ENCODE measurements at places on chromosomes 5 and 9. TPM values are rescaled to one million over a fixed set of nuclear protein-coding genes. Genes with fewer than 3 reads are reported as not detected.

The KCNV2 gene
- not detected for total RNA-seq

The SLC34A3 gene
- total RNA-seq: not detected

The RFX3 gene
- 16.3 TPM for total RNA-seq

The HEXB gene
- total RNA-seq: 45.6 TPM

The OR1J2 gene
- not detected for total RNA-seq

The SPATA31E1 gene
- not detected for total RNA-seq

The FOXD4 gene
- total RNA-seq: not detected

- H3K27ac ChIP-seq: no peak overlapping the region
- DNase-seq: peak; percentile 26
- peaks cover 21% of the 10 kb centered on the region for H3K4me1 ChIP-seq
- H3K36me3 ChIP-seq: no peaks in the 10 kb centered on the region
Measured at GRCh38 chr5:68378204-68378820, 162.8 kb downstream of the PIK3R1 start.

GRCh38 chr9:2419347-2419746 lies 202.2 kb upstream of the VLDLR start:
- H3K4me3 ChIP-seq: no peak overlapping the region
- H3K27ac ChIP-seq: no peak overlapping the region
- H3K4me1 ChIP-seq: no peaks in the 10 kb centered on the region
- H3K36me3 ChIP-seq: no peaks in the 10 kb centered on the region
- DNase-seq: no peak

GRCh38 chr5:54066433-54066832 lies 243.9 kb downstream of the ARL15 start:
- DNase-seq: no peak
- H3K27me3 ChIP-seq: no peaks in the 10 kb centered on the region
- no peak overlapping the region for H3K4me3 ChIP-seq
- no peaks in the 10 kb centered on the region for H3K36me3 ChIP-seq
- no peak overlapping the region for H3K27ac ChIP-seq

DNA sequence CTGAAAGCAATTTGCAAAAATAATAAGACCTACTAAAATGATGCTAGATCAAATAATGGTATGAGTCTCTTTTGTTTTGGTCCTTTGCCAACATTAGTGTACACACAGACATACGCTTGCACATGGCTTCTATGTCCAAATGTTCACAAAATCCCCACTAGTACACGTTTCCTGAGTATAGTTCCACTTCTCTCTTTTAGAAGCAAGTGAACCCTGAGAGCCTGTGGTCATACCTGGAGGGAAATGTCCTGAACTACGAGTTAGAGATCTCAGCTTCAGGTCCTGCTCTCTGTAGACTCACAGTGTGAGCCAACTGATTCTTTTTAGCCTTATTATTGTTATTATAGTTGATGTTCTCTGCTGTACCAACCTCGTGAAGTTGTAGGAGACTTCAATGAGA lies 47.3 kb upstream of the ACTBL2 start:
- DNase-seq: no peak
- H3K36me3 ChIP-seq: no peaks in the 10 kb centered on the region
- no peaks in the 10 kb centered on the region for H3K4me1 ChIP-seq
- no peak overlapping the region for H3K4me3 ChIP-seq

GRCh38 chr9:95143591-95144561 lies 173.6 kb downstream of the FANCC start:
- no peaks in the 10 kb centered on the region for H3K36me3 ChIP-seq
- no peak overlapping the region for H3K4me3 ChIP-seq
- H3K27me3 ChIP-seq: no peaks in the 10 kb centered on the region
- H3K4me1 ChIP-seq: no peaks in the 10 kb centered on the region

GRCh38 chr5:151086905-151087360 lies 6.1 kb upstream of the TNIP1 start:
- peaks cover 24% of the 10 kb centered on the region for H3K4me1 ChIP-seq
- no peaks in the 10 kb centered on the region for H3K27me3 ChIP-seq
- H3K27ac ChIP-seq: peak overlapping the region; percentile 75
- H3K36me3 ChIP-seq: no peaks in the 10 kb centered on the region
- peak; percentile 40 for DNase-seq

Measured in T-cell (primary cell).